Heart left ventricle (tissue), 16 donors: ENCODE measurements at places on chromosomes 12 and 14.

GRCh38 chr12:6396031-6396430, 12.1 kb downstream of the LTBR start:
- no peak for DNase-seq

DNA sequence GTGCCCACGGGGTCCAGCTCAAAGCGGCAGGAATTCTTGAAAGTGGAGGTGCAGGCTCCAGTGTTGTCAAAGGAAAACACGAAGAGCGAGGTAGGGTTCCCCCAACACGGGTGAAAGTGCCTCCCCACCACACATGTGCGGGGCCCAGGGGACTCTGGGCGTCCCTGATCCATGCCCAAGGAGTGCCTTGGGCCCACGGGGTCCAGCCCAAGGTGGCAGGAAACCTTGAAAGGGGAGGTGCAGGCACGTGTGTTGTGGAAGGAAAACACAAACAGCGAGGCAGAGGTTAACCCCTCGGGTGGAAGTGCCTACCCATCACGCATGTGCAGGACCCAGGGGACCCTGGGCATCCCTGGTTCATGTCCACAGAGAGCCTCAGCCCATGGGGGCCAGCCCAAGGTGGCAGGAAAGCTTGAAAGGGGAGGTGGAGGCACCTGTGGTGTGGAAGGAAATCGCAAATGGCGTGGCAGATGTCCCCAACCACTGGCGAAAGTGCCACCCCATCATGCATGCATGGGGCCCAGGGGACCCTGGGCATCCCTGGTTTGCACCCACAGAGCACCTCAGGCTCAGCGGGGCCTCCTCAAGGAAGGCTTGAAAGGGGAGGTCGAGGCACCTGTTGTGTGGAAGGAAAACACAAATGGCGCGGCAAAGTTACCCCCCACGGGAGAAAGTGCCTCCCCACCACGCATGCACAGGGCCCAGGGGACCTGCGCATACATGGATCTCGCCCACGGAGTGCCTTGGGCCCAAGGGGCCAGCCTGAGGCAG, 584.6 kb downstream of the ALG10 start:
- DNase-seq = no peak

DNA sequence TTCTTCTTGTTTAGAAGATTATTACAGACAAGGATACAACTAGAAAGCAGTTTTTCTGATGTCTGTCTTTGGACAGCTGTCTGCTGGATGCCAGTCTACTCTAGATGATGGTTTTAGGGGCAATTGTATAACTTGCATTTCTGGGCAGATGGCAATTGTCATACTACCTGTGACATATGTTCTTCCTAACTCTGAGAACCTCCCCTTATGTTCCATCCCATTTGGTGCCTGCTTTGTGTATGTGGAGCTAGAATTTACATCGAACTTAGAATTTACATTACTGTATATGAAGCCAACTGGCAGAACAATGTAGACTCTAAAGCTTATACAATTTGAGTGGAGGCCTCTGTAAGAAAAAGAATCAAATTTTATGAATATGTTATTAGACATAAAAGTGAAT, 430.2 kb upstream of the SEL1L start:
- DNase-seq = no peak

- no peak for DNase-seq
These were observed 797.1 kb downstream of the VRK1 start for GRCh38 chr14:97594306-97594705.

GRCh38 chr12:105455261-105455660, 124.8 kb downstream of the C12orf75 start:
- DNase-seq = no peak

GRCh38 chr12:52050116-52050757, 1.0 kb upstream of the NR4A1 start:
- no peak for DNase-seq

DNA sequence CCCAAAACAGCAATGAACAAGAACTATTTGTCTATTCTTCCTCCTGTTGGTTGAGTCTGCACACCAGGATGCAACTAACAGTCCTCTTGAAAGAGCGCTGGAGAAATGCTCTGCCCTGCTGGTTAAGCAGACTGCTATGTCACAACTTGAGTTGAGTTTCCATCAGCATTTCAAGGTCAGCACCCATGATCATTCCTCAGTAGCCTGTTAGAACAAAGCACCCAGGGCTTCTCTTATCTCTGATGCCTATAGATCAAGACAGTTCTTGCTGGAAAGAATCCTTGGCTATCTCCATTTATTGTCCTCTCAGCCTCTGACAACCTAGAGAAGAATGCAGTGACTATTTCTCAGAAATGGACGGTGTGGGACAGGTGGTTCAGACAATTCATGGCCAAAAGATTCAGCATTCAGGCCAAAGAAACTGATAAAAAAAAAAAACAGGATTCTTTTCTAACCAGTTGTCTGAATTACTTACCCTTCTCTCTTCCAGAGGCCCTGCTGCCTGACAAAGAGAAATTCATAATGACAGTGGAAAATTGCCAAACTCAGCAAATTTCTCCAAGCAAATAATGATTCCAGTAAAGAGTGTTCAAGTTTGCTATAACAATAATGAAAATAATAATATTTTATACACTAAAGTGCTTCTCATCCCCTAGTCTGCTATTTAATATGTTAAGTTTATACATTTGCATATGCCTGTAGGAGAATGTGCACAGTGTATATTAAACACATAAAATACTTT, 306.7 kb downstream of the EMP1 start:
- no peak for DNase-seq

DNA sequence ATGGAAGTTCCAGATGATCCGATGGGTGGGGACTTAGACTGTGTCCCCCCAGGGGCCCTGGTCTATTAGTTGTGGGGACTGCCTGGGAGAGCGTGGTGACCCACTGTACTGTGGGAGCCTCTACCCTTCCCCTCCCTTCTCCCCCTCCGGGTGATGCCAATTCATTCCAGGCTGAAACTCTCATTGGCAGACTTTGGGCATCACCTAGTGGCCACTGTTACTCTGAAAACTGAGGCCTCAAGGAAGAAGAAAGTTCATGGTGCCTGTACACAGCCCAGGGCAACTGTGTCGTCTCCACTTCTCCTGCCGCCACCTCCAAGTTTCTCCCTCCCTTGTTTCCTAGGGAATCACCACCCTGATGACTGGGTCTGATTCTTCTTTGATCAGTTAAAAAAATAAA, 173.6 kb upstream of the ALG10B start:
- no peak for DNase-seq
